ENCODE measurements at places on chromosomes 1 and 21. TPM values are rescaled to one million over a fixed set of nuclear protein-coding genes. Genes with fewer than 3 reads are reported as not detected.

RGS8 gene
- polyA plus RNA-seq = not detected

ATP6V1G3 gene
- polyA plus RNA-seq = not detected

IFI44L gene
- 1.6 TPM for polyA plus RNA-seq

PPFIA4 gene
- polyA plus RNA-seq = not detected

BTG2 gene
- 15.9 TPM for polyA plus RNA-seq

FCGR3B gene
- polyA plus RNA-seq = 0.12 TPM

DNA sequence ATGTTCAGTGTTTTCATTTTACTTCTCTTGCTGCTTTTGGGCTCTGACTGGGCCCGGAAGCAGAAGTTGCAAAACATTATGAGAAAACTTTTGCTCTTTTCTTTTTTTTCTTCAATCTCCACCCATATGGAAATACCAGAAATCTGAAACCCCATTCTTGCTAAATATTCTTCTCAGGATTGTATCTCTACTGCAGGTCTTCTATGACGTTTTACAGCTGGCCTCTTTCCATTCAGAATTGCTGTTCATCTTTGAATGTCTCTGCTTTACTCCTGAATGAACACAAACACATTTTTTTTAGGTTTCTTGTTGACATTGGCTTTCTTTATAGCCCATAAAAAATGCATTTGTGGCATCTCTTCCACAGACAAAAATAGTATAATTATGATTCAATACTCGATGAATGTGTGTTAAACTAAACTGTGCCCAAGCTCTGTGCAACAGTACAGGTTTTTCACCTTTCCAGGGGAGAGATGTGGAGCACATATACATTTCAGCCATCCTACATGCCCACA lies 18.8 kb downstream of the PTPRC start:
- DNase-seq = no peak

- no peak for DNase-seq
These were observed 61.7 kb downstream of the LGR6 start for GRCh38 chr1:202255343-202255742.

GRCh38 chr21:17351766-17352165 lies 161.1 kb upstream of the CXADR start:
- no peak for DNase-seq

- no peak for DNase-seq
These were observed 81.0 kb downstream of the RPS6KC1 start for GRCh38 chr1:213131851-213132655.

GRCh38 chr1:218959784-218960183 lies 213.9 kb upstream of the LYPLAL1 start:
- DNase-seq = no peak

GRCh38 chr1:9078015-9078751 lies 8.7 kb upstream of the SLC2A5 start:
- DNase-seq = no peak

DNA sequence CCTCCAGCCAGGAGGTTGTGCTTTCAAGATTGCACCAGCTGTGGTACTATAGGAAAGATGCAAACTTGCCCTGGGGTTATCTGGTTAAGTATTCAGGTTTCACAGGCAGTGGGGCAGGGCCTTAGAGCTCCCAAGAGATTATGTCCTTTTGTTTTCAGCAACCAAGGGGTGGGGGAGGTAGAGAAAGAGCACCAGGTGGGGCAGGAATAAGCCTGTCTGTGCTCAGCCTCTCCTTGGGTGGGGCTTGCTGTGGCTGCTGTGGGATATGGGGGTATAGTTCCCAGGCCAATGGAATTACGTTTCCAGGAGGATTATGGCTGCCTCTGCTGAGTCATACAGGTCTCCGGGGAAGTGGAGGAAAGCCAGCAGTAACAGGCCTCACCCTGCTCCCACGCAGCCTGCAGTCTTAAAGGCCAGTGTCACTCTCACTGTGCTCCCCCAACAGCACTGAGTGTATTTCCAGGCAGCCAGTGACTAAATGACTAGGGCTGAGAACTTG lies 508.6 kb downstream of the RWDD3 start:
- no peak for DNase-seq

GRCh38 chr1:15513919-15514318 lies 10.1 kb downstream of the CASP9 start:
- no peak for DNase-seq

GRCh38 chr21:37724201-37724600 lies 192.1 kb downstream of the KCNJ6 start:
- no peak for DNase-seq

- no peak for DNase-seq
These were observed 8.6 kb upstream of the ACBD3 start for GRCh38 chr1:226195144-226195543.

DNA sequence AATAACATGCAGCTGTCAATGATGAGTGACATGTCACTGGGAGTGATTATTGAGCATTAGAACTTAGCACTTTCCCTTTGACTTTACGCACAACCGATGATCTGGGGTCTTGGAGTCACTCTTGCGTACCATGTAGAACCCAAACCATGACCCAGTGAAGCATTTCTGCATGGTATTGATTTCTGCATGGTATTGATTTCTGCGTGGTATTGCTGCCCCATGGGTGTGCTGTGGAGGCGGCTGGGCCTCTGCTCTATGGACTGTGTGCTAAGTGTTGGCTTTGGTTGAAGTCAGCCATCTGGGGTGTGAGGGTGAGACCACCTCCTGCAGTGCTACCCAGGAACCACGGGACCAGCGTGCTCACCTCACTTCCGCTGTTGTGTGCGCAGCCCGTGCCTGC lies 98.0 kb downstream of the ADARB1 start:
- DNase-seq = no peak

GRCh38 chr1:54221113-54221834 lies 21.3 kb downstream of the MRPL37 start:
- no peak for DNase-seq

DNA sequence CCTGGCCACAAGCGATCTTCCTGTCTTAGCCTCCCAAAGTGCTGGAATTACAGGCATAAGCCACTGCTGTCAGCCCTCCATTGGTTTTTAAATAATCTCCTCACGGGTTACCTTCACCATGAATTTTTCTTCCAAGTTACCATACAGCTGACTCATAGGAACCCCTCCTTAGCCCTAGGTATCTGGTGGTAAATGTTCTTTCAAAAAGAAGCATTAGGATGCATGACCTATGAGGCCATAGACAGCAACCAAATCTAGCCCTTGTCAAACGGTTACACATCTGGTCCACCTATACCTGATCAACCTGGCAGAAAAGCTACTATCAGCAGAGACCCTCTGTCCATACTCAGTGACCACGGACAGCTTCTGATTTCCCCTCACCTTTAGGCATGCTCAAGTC lies 12.7 kb upstream of the DEGS1 start:
- DNase-seq = no peak

DNA sequence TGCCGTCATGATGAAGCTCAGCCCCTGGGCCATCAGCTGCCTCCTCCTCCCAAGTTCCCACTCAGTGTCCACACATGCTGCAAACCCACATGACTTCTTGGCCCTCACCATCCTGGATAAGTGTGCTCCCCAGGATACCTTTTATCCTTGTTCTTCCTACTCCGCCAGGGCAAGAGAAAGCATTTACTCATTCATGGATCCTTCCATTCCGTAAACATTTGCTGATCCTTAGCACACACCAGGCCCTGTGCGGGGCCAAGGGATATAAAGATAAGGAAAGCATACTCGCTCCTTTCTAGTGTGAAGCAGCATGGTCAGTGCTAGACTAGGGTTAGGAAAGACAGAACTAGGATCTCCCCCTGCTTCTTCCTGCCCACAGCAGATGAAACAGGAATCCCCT lies 122.1 kb upstream of the HMGB4 start:
- no peak for DNase-seq

Measured in small intestine (tissue), 16 donors.